Thoracic aorta (tissue), 2 donors: ENCODE measurements at places on chromosomes 6 and 20.

DNA sequence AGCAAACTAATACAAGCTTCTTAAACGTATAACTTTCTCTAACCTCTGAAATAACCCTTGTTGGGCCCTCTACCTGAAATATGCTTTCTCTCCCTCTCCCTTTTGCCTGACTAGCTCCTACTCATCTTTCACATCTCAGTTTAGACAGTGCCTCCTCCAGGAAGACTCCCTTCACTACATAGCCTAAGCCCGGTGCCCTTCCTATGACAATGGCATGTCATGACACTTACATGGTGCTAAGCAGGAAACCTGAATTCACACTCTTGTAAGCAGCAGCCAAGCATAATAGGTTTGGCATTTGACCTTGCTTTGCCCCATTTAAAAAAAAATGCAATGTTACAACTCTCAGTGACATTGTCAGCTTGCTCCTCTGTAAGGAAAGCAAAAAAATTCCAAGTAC, 33.1 kb upstream of the FBXL4 start:
- H3K27ac ChIP-seq, result no peak overlapping the region
- H3K27me3 ChIP-seq, result no peaks in the 10 kb centered on the region
- H3K36me3 ChIP-seq, result no peaks in the 10 kb centered on the region
- peaks cover 50% of the 10 kb centered on the region for H3K4me1 ChIP-seq

GRCh38 chr6:112178846-112179245, 75.5 kb downstream of the LAMA4 start:
- no peak overlapping the region for H3K27ac ChIP-seq
- H3K27me3 ChIP-seq, result no peaks in the 10 kb centered on the region
- H3K4me1 ChIP-seq, result no peaks in the 10 kb centered on the region
- peaks cover 6% of the 10 kb centered on the region for H3K36me3 ChIP-seq

DNA sequence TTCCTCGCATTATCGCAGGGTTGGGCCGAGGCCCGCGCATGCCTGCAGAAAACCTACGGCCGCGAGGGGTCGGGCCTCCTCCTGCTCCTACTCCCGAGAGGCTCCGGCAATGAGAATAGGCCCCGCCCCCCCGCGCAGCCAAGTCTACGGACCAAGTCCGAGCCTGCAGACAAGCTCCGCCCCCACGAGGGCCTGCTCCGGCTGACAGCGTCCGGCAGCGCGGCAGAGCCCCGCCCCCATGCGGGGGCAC, 3.1 kb upstream of the GPSM3 start:
- peaks cover 27% of the 10 kb centered on the region for H3K4me1 ChIP-seq
- peak; percentile 100 for DNase-seq
- H3K27me3 ChIP-seq, result no peaks in the 10 kb centered on the region
- no peaks in the 10 kb centered on the region for H3K36me3 ChIP-seq

- no peak overlapping the region for H3K4me3 ChIP-seq
- H3K36me3 ChIP-seq, result no peaks in the 10 kb centered on the region
- peaks cover 55% of the 10 kb centered on the region for H3K4me1 ChIP-seq
- no peaks in the 10 kb centered on the region for H3K27me3 ChIP-seq
- peak overlapping the region; percentile 3 for H3K27ac ChIP-seq
Observed at GRCh38 chr6:13660893-13661292, 45.8 kb downstream of the NOL7 start.
